Mucosa of gallbladder (tissue), 1 donor: ENCODE measurements at places on chromosomes 12 and 14. TPM values are rescaled to one million over a fixed set of nuclear protein-coding genes. Genes with fewer than 3 reads are reported as not detected.

Gene CCDC88C
- 78.5 TPM for total RNA-seq

GRCh38 chr14:105229099-105229655 lies 19.2 kb upstream of the BTBD6 start:
- DNase-seq = no peak

GRCh38 chr12:92552412-92553108 lies 150.2 kb upstream of the PLEKHG7 start:
- peak; percentile 77 for DNase-seq

- no peak for DNase-seq
Measured at GRCh38 chr14:99815696-99816095, 22.5 kb downstream of the EML1 start.

GRCh38 chr14:78248501-78249090 lies 78.4 kb downstream of the NRXN3 start:
- DNase-seq = no peak
